T-helper 2 cell (primary cell): ENCODE measurements at places on chromosomes 11 and 22.

DNA sequence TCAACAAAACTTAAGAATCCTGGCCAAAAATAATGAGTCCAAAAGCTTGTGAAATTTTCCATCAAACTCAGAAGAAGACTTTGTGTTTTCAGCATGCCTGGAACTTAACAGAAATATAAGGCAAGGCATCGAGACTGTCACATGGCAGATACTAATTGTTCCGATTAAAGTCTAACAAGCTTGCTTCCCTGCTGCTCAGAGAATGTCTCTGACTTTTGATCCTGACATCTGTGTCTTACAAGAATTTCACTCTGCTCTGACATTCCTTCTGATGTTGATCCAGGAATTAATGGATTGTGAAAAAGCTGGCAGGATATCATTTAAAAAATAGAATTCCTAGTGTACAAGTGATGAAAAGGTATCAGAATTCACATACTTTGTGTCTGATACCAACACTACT is 170.2 kb downstream of the DCDC1 start:
- DNase-seq: no peak

- DNase-seq: no peak
These were observed 8.7 kb upstream of the NXPE4 start for GRCh38 chr11:114604179-114604813.

GRCh38 chr22:22761606-22761962 is 117.2 kb downstream of the GGTLC2 start:
- DNase-seq: no peak

GRCh38 chr11:109739379-109739778 is 317.4 kb downstream of the C11orf87 start:
- DNase-seq: no peak
